AG10803 (cell line): ENCODE measurements at places on chromosomes 13 and 19.

GRCh38 chr13:59660582-59660981 is 503.1 kb downstream of the DIAPH3 start:
- no peak for DNase-seq

DNA sequence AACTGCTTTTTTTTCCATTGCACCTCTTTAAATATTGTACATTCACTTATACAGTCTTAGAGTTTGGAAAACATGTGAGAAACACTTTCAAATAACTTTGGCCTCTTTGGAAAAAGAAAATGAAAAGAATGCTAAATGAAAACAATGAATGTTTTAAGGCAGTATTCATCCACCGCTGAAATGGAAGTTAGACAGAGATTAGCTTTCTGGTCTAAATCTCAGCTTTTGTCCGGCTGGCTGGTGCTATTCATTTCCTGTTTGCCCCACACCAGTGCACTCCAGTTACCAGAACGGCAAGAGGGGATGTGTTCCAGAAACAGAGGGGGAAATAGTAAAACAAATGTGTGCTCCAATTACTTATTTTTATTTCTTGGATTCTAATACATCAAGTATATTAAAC is 1201.3 kb downstream of the EFNB2 start:
- DNase-seq: peak; percentile 71

GRCh38 chr13:94703721-94704314 is 8.5 kb downstream of the SOX21 start:
- DNase-seq: no peak

- DNase-seq: peak; percentile 35
Observed at GRCh38 chr19:17762505-17763229, 11.4 kb downstream of the FCHO1 start.

DNA sequence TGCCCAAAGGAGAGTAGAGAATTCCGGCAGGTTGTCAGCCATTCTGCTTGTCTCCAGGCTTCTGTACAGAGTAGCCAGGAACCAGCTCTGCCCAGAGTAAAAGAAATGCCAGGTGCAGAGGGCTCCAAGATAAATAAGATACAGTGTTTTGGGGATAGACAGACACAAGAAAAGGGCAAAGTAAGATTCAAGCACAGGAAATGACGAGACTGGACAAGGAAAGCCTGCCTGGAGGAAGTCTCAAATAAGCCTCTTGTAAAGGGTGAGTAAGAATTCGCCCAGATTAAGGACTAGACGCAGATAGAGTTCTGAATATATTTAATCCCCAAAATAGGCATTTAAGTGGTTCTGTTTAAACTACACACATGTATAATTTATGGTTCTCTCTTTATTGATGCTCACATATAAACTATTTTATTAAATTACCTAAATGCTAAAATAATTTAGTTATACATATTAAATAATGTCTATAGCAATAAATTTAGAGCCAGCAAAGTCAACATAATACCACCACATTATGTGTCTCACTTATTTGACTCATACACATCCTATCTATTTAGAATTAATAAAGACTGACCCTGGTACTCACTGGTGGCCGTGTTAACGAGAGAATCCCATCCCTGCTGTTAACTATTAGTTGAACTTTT is 98.4 kb upstream of the RAP2A start:
- no peak for DNase-seq

GRCh38 chr19:57033576-57033975 is 86.2 kb upstream of the USP29 start:
- no peak for DNase-seq

- DNase-seq: no peak
Observed at GRCh38 chr19:4323692-4324091, 14.9 kb downstream of the STAP2 start.

- no peak for DNase-seq
Observed at GRCh38 chr13:85969331-85969730, 170.1 kb upstream of the SLITRK6 start.

DNA sequence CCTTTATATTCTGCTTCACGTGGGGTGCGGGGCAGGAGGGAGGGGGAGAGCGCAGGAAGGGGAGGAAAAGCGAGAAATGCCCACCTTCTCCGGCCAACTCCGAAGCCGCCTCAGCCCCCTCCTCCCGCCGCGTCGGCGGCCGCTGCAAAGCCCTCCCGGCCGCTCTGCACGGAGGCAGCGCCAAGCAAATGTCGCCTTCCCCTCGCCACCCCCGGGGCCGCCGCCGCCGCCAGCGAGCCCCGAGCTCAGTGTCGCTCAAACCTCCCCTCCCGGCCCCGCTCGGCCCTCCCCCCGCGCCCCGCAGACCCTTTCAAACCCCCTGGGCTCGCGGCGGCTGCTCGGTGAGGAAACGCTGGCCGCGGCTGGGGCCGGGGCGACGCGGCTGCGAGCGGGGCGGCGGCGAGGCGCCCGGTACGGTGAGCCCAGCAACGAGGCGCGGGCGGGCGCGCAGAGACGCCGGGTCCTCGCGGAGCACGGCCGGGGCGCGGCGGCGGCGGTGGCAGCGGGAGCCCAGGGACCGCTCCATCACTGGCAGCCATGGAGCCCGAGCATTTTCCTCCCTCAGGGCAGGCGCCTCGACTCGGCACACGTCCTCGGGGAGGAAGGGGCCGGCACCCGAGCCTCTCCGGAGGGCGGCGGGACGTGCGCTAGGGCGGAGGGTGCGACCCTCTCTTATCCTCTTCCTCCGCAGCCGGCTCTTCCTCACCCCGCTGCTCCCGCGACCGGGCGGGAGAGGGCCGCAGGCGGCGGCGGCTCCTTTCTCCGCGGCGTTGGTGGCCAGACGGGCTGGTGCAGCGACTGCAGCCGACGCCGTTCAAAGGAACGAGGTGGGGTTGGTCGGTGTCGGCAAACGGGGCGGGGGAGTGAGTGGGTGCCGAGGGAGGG is 463 bp upstream of the TSC22D1 start:
- no peak for DNase-seq

DNA sequence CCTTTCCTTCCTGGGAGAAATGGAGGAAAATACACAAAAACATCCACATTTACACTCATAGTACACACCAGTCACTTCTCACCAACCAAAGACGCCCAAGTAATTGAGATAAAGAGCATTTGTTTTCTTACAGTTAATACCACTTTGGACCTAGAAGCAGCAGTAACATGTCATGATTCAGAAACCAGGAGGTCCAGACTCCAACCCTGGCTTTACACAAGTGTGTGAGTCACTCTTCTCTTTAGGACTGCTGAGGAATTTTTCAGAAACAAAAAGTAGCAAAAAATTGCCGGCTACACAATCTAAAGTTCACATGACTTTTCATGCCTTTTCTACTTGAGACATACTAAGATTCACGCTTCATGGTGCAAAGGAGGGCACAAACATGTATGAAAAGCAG is 42.1 kb downstream of the TUBGCP3 start:
- DNase-seq: peak; percentile 70

DNA sequence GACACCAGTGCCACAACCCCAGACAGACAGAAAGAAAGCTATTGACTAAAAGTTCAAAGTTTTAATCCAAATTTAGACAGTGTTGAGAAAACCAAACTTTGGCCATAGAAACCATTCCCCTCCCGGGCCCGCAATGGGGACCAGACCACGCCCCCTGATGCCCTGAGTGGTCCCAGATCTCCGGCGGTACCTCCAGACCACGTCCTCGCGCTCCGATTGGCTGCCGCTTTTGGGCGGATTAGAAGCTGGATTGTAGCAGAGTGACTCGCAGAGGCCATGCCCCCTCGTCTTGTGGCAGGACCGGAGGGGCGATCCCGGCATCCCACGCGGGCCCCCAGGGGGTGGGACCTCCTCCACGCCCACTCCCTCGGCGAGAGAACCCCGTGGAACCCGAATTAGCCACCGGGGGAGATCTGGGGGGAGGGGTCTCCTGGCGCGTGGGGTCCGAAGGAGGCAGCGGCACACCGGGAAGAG is 797 bp upstream of the HSD17B14 start:
- DNase-seq: peak; percentile 84

DNA sequence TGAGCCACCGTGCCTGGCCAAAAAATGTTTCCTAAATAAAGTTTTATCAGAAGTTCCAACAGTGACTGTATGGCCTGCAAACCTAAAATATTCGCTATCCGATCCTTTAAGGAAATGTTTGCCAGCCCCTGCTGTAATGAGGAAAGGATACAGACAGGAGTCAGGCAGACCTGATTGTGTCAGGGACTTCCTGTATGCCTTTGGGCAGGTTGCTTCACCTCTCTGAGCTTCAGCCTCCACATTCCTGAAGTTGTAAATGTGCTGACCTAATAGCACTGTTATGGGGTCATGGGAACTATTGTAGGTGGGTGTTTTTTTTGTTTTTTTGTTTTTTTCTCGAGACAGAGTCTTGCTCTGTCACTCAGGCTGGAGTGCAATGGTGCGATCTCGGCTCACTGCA is 6.2 kb downstream of the ABHD8 start:
- no peak for DNase-seq

DNA sequence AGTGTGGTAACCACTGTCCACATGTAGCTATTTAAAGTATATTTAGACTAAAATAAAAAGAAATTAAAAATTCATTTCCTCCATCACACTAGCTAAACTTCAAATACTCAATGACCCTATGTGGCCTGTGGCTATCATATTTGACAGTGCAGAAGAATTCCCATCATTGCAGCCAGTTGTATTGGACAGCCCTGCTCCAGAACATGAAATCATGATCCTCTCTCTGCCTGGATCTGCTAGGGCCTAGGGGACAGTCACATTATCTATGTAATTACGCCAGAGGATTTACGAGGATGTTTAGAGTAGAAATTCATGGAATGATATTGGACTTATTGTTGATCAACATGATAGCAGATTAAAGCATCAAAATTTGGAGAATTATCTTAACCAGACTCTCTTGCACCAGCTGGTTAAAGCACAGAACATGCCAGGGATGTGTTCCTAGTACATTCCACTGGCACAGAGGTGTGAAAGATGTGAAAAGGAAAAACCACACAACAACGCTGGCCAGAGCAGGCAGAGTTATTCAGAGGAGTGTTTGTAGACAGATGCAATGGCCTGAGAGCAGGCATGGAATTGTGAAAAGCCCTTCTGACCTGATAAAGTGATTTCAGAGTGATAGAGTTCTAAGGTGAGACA is 108.9 kb upstream of the STARD13 start:
- DNase-seq: no peak

- DNase-seq: no peak
Observed at GRCh38 chr19:45793876-45794275, 1.2 kb upstream of the DMWD start.

DNA sequence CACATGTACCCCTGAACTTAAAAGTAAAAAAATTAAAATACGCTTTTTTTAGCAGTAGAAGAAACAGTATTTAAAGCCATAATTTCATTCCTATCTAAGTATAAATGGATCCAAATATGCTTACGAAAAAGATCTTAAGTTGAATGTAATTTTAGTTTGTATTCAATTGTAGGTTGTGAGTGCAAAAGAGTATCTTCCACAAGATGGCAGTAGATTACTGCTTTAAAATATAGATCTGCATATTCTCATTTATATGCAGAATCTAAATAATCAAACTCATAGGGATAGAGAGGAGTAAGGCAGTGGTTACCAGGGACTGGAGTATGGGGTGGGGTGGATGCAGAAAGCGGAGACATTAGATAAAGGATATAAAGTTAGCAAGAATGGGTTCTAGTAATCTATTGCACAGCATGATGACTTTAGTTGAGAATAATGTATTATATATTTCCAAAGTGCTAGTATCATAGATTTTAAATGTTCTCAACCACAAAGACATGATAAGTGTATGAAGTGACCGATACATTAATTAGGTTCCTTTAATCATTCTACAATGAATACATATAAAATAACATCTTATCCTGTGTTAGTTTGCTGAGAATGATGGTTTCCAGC is 14.2 kb downstream of the OR7A17 start:
- peak; percentile 8 for DNase-seq

- DNase-seq: no peak
Observed at GRCh38 chr19:23904406-23904805, 10.3 kb upstream of the ZNF726 start.

DNA sequence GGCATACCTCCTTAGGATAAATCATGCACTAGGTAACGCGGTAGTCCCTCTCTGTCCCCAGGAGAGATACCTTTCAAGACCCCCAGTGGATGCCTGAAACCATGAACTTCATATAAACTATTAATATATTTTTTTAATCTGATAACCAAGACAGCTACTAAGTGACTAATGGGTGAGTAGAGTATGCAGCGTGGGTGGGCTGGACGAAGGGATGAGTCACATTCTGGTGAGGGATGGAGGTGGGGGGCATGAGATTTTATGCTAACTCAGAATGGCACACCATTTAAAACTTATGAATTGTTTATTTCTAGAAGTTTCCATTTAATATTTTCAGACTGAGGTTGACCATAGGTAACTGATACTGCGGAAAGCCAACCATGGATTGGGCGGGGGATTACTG is 46.2 kb downstream of the CDK8 start:
- peak; percentile 31 for DNase-seq

- no peak for DNase-seq
Observed at GRCh38 chr13:19172007-19172646, 9.5 kb downstream of the TUBA3C start.

GRCh38 chr13:29943686-29944085 is 93.3 kb upstream of the UBL3 start:
- no peak for DNase-seq

DNA sequence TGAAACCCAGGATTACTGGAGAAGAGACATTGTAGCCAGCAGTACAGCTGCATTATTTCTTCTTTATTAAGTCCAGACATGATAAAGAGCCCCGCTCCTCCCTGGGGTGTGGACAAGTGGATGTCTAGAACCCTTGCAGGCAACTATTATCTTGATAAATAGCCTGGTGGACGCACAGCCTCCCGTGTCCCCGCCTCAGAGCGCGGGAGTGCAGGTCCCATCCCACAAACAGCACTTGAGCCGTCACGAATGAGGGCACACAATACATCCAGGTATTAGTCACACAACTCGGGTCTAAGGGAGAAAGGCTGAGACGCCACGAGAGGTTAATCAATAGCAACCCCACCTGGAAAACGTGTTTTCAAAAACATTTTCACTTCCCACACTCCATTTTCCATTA is 213.2 kb upstream of the SOX1 start:
- DNase-seq: no peak

DNA sequence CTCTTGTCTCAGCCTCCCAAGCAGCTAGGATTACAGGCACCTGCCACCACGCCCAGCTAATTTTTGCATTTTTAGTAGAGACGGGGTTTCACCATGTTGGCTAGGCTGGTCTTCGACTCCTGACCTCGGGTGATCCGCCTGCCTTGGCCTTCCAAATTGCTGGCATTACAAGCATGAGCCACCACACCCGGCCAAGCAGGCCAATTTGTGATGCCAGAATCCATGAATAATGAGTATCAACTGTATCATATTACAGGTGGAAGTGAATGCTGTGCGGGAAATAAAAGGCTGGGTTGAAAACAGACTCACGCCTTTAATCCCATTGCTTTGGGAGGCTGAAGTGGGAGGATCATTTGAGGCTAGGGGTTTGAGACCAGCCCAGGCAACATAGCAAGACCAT is 3.6 kb upstream of the NFILZ start:
- DNase-seq: no peak

GRCh38 chr13:69028936-69029335 is 1078.7 kb upstream of the ATXN8OS start:
- DNase-seq: no peak

- DNase-seq: no peak
Observed at GRCh38 chr19:10682397-10683063, 18.7 kb upstream of the QTRT1 start.

GRCh38 chr13:110509478-110509926 is 52.0 kb downstream of the RAB20 start:
- DNase-seq: no peak
